CD8-positive, alpha-beta memory T cell (primary cell): ENCODE measurements at places on chromosomes 7 and 10. TPM values are rescaled to one million over a fixed set of nuclear protein-coding genes. Genes with fewer than 3 reads are reported as not detected.

The TMEM236 gene
- 0.11 TPM for total RNA-seq

The POU6F2 gene
- total RNA-seq, result not detected

The CALML3 gene
- not detected for total RNA-seq

The HKDC1 gene
- total RNA-seq, result not detected

The STEAP4 gene
- not detected for total RNA-seq

The PNLIPRP2 gene
- total RNA-seq, result not detected

The GDF2 gene
- total RNA-seq, result not detected

The HYAL4 gene
- total RNA-seq, result not detected

The SPDYE1 gene
- not detected for total RNA-seq

The MORN4 gene
- 3.1 TPM for total RNA-seq

The ECHDC3 gene
- 0.77 TPM for total RNA-seq

The PFKFB3 gene
- total RNA-seq, result 60.1 TPM

The NPY gene
- total RNA-seq, result not detected

The FAM24A gene
- not detected for total RNA-seq

The CYP3A4 gene
- not detected for total RNA-seq
